ENCODE measurements at places on chromosomes 7 and 10.

DNA sequence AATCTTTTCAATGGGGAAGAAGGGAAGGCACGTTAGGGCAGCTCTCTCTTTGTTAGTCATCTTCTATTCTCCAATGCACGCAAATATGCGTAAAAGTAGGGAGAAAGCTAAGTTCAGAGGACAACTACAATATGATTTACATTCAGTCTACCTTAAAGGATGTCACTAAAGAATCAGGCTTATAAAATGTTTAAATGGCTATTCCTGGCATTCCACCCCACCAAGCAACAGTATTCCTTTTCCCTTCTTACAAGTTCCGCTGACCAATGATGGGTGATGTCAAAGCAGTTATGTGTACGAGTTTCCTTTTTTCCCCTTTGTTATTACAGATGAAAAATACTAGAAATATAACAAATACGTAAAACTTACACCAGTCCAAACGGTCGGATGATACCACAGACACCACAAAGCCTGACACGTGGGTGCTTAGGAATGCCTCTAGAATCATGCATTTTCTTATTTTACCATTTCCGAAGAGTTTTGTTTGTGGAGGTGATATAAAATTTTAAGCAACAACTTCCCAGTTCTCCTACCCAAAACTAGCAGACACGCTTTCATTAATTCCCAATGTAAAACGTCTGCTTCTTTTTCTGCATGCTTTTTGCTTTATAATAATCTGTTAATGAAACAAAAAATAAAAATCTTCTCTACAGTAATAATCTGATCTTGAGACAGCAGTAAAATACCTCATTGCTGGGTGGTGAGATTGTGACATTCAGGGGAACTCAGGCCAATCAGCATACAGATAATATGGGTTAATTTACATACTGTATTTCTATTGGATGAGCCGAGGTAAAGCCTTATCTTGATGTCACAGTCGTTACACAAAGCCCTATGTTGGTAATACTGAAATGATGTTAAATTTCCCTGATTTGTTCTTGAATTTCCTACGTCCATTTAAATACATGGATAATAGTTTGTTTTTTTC lies 708 bp upstream of the GPR85 start:
- no peak for DNase-seq

DNA sequence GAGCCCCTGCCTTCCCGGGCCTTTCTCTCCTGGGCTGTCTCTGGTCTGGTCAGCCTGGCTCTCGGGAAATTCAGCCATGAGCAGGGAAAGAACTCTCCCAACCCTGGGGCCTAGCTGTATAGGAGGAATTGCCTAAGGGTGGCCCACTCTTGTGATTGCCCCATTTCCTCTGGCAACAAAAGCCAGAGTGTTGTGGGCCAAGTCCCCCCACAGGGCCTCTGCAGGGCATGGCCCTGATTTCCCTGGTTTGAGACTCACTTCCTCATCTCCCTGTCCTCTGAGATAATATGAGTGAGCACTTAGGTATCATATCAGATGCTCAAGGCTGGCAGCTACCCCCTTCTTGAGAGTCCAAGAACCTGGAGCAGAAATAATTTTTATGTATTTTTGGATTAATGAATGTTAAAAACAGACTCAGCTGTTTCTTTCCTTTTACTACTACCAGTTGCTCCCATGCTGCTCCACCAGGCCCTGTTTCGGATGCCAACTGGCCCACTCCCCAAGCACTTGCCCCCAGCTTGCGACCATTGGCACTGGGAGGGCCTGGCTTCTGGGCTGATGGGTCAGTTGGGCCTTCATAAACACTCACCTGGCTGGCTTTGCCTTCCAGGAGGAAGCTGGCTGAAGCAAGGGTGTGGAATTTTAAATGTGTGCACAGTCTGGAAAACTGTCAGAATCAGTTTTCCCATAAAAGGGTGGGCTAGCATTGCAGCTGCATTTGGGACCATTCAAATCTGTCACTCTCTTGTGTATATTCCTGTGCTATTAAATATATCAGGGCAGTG lies 11.4 kb downstream of the IRF5 start:
- DNase-seq, result no peak

- no peak for DNase-seq
Observed at GRCh38 chr7:139355320-139355719, 4.4 kb upstream of the LUC7L2 start.

DNA sequence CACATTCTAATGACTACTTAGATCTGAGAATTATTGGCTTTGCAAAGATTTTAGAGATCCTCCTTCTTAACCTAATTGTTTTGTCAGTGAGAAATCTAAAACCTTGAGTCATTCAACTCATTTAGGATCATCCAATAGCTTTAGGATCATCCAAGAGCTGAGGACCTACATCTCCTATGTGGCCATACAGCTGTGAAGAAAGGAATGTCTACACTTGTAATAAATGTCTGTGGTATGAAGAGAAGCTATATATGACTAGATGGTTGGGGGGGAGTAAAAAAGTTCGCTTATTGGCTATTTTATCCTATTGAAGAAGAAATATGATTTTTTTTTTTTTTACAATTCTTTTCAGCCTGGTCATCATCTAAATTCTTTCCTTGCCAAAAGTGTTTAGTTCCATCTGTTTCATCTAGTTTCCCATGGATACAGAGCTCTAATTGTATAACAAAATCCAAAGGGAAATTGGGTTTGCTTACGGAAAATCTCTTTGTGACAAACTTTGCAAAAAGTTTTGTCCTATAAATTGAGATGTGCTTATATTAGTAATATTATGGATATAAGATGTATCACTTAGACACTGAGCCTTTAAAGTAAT lies 196.7 kb downstream of the PRKG1 start:
- no peak for DNase-seq

DNA sequence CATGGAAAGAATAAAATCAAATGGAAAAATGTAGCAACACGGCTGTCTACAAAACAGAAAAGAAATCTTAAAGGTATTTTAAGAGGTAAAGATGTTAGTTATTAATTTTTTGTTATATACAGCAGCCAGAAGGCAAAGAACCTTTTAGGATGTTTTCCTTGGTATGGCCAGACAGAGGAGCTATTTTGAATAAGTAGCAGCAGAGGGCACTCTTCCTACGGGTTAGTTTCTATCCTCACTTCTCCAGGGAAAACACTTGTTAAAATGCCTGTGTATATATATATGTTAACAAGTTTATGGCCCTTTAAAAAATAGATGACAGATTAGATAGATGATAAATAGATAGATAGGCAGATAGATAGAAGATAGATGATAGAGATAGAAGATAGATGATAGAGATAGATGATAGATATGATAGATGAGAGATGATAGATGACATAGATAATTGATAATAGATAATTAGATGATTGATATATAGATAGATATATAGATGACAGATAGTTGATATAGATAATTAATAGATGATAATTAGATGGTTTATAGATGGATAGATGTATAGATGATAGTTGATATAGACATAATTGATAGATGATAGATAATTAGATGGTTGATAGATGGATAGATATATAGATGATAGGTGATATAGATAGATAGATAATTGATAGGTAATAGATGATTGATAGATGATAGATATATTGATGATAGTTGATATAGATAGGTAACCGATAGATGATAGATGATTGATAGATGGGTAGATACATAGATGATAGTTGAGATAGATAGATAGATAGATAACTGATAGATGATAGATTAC lies 57.8 kb upstream of the WIPF3 start:
- DNase-seq, result no peak

DNA sequence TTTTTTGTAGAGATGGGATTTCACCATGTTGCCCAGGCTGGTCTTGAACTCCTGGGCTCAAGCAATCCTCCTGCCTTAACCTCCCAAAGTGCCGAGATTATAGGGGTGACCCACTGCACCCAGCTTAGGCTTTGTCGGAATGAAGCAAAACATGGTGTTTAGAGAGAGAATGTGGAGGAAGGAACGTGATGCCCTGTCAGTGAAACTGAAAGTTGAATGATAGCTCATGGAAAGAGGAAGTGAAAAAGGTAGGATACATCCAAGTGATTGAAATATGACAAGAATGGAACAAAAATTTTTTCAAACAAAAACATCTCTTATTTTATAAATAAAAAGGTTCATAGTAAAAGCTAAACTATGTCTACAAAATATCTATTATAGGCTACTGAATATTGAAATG lies 5.9 kb downstream of the AKAP9 start:
- no peak for DNase-seq

DNA sequence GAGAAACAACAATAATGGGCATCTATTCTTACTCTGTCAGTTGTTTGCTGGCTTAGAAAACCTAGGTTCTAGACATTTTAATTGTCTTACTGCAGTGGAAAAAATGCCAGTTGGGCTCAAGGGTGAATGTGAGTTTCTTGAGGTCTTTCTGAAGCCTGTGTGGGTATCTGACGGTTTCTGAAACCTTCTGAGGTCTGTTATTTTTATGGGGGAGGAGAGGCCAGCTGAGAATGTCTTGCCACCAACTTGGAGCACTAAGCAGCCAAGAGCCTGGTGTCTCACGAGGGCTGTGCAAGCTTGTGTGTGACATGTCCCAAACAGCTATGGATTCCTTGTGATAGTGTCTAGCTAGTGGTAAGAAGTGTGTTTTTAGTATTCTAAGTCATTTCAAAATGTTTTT lies 24.2 kb upstream of the DDC start:
- DNase-seq, result no peak

GRCh38 chr10:74047304-74047703 lies 49.4 kb downstream of the VCL start:
- no peak for DNase-seq

GRCh38 chr7:55244006-55244745 lies 121.0 kb upstream of the LANCL2 start:
- no peak for DNase-seq

DNA sequence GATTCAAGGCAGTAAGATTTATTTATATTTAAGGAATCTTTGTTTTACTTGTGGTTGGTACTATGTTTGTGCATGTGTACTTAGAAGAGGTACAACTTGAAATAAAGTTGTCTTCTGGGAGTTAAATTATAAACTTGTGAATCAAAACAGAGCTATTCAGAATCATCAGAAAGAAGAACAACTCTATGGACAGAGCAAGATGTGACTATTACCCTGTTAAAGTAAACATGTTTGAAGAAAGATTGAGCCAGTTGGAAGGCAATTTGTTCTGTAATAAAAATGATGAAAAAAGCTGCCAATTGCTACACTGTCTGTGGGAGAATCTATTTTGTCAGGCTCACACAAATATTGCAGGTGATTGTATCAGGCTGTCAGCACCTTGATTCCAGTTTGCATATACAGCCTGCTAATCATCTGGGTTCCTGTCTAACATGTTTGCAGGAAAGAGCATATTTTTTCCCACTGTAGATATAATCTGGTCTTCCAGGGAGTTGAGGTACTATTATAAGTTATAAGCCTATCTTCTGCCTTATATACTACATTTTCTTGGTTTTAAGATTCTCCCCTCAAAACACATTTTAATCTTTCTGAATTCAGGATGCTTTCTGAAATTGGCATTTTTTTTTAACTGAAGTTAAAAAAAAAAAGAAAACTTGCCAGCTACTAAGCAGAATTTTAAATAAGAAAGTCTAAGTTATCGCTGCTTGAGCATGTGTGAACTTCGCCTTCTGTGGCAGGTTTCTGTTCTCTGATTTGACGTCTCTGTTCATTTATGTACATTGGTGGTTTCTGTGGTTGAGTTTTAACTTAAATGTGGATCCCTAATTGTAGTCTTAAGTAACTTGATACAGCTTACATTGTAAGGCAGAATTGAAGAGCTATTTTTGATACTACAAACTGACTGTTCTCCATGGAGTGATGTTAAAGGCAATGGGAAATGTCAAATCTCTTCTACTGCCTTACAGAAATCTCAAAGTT lies 46.0 kb downstream of the ZNRF2 start:
- no peak for DNase-seq

DNA sequence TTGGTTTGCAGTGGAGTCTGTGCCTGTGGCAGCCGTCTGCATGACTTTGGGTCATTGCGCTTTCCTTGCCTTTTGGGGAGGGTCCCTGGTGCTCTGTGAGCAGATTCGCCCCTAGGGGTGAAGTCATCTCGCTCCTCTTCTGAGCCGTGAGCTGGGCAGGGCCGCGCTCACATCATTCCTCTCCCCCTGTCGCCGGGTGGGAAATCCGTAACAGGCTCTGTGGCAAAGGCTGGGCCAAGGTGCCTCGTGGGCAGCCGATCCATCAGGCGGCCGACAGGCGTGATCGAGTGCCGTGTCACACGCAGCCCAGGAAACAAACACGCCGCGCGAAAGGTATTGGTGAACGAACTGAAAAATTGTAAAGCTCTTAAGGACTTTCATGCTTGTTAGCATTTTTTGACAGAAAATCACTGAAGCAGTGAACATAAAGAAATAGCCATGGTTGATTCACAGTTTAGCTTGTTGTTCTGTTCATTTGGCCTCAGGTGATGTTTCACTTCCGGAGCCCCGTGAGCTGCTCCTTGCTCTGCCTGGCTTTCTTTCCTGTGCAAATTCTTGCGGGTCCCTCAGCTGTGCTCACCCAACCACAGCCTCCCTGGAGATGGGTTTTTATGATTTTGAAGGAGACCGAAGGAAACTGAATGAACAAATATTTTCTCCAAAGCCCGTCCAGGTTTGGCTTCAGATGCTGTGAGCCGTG lies 122.1 kb downstream of the NKX6-2 start:
- DNase-seq, result no peak

DNA sequence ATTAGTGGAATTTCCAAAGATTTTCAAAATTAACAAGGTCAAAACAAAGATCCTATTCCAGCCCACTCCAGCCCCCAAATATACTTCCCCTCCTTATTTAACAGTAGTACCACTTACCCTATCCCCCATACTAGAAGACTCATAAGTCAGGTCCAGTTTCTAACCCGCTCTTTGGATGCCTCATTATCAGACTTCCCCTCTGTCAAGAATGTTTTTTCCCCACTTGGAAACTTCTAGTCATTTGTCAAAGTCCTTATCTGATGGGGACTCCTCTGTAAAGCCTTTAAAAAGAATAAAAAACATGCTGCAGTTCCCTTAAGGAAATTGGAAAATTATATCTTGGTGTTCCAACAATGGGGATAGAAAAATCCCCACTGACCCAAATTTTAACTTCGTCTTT lies 70.1 kb downstream of the IMMP2L start:
- no peak for DNase-seq

DNA sequence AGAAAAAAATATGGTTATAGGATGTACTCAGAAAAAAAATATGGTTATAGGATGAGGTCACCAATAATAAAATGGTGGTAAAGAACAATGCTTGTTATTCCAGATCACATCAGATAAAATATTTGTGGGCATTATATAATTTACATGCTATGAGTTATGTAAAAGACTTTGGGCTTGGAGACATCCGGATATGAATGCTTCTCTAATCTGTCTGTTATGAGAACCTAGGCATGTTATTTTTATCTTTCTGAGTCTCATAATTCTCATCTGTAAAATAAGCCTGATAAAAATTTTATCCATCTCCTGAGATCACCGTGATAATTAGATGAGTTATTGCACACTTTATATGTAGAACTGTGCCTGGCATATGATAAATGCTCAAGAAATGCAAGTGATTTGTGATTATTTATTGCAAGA lies 37.8 kb downstream of the DKK1 start:
- no peak for DNase-seq

GRCh38 chr7:45721686-45722598 lies 147.8 kb downstream of the ADCY1 start:
- DNase-seq, result no peak

GRCh38 chr10:30987463-30987862 lies 44.2 kb downstream of the ZNF438 start:
- DNase-seq, result no peak
